ENCODE measurements at places on chromosomes 4 and X.

- DNase-seq: no peak
These were observed 11.8 kb upstream of the NEIL3 start for GRCh38 chr4:177297785-177298391.

DNA sequence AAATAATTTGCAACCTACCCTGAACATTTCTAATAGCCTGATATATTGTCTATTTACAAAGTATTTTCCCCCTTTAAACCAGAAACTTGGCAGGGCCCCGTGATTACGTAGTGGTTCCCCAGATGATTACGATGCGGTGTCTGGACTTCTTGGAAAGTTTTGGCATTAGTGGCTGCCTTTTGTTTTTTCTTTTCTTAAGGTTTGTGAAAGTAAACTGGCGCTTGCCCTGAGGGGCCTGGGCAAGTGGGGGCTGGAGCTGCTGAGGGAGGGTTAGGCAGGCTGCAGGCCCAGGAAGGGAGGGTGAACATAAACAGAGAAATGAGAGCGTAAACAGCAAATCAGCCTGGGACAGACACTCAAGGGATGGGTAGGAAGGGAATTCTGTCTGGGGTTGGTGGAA lies 123.6 kb upstream of the MSX1 start:
- DNase-seq: no peak

- DNase-seq: no peak
These were observed 54.9 kb downstream of the CASK start for GRCh38 chrX:41868392-41868977.

DNA sequence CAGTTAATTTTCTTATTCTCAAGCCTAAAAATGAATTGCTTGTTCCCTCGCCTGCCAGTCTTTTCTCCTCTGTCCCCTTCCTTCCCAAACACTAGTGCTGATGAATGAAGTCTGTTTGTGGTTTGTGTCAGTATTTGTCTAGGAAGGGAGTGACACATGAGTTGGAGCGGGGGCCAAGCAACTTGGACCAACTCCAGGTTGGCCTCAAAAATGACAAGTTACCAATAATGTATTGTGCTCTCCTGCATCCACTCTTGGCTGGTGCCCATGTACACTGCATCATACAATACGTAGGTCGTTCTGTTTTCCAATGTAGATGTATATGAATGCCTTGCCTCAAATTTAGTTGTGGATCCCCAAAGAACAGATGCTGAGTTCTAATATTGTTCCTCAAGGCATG lies 223.0 kb upstream of the GPC4 start:
- no peak for DNase-seq

- no peak for DNase-seq
These were observed at the start of gene USP11 for GRCh38 chrX:47232803-47233332. Gene USP11, plus strand, starts transcription at chrX:47233009. Its CDS starts 35 bp downstream, at chrX:47233044.

- no peak for DNase-seq
These were observed 56.6 kb downstream of the TLL1 start for GRCh38 chr4:165929662-165930061.

DNA sequence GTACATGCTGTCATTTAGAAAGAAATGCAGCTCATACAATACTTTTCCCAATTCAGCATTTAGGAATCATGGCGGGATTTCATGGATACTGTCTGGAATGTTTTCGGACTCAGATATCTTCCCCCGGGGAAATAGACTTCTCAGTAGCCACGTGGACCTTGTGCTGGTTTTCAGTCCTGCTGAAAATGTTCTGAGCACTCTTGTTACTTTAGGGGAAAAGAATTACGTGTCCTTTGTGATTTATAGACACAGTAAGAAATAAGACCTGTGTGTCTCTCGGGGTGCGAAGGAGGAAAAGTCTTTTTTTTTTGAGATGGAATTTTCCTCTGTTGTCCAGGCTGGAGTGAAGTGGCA lies 3.8 kb downstream of the CD99 start:
- no peak for DNase-seq

DNA sequence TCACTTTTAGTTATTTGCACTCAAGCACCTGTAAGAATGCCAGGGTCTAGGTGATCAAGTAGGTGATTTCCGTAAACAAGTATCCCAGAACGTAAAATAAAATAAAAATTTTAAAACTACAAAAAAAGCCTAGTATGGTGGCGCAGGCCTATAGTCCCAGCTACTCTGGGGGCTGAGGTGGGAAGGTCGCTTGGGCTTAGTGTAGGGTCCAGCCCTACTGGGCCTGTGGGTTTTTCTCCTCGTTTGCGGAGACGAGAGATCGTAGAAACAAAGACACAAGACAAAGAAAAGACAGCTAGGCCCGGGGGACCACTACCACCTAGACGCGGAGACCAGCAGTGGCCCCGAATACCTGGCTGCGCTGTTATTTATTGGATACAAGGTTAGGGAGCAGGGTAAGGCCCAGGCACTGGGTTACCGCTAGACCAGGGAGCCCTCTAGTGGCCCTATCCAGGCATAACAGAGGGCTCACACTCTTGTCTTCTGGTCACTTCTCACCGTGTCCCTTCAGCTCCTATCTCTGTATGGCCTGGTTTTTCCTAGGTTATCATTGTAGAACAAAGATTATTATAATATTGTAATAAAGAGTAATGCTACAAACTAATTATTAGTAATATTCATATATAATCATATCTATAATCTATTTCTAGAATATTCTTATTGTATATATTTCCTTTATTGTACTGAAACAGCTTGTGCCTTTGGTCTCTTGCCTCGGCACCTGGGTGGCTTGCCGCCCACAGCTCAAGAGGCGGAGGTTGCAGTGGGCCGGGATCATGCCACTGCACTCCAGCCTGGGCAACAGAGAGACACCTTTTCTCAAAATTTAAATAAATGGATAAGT lies 38.4 kb downstream of the SAGE1 start:
- DNase-seq: peak; percentile 17

- no peak for DNase-seq
These were observed 116.7 kb upstream of the TMEM164 start for GRCh38 chrX:109886122-109886761.

DNA sequence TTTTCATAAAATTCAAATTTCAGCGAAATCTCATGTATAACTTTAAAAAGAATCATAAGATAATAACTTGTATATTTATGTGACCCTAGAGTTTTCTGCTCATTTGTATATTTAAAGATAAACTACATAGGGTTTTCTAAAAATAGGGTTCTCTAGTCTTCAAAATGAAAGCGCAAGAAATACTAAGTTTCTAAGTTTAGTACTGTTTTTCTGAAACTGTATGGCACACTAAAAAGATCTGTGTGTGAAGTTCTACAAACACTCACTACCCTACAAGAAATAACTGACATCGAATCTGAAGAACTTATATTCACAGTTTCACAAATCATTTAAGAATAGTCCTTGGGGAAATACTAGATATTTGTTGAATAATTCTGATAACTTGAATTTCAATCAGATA lies 38.7 kb upstream of the NDST4 start:
- no peak for DNase-seq

DNA sequence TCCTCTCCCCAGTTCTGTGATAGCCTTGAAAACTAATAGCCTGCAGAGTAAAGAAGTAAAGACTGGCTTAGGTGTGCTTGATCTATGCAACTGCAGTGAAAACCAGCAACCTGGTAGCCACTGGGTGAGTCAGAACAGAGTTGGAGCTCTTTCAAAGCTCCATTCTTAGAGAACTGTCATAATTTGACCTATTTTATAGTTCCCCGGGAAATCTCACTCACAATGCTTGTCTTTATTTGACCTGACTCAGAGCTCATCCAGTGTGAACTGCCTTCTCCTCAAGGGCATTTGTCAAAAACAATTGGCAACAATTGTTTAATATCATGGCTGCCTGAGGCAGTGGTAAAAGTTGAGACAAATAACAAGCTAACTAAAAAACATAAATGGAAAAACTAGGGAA lies 213.0 kb upstream of the NHS start:
- no peak for DNase-seq

DNA sequence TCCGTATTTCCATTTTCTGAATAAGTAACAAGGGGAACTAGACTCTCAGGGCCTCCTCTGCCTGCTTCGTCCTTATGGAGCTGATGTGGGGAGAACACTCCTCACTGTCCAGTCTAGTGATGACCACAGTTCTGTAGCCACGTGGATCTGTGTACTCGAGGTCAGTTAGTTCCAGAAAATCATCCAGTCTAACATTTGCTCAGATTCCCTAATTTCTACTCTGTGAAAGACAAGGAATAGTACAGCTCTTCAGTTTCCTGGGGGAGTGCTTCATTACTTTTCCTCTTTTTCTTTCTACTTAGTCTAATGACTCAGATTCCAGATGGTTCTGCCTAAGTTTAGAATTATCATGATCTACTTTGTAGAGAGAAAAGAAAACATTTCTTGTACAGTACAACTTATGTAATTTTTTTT lies 82.6 kb downstream of the SORBS2 start:
- no peak for DNase-seq

DNA sequence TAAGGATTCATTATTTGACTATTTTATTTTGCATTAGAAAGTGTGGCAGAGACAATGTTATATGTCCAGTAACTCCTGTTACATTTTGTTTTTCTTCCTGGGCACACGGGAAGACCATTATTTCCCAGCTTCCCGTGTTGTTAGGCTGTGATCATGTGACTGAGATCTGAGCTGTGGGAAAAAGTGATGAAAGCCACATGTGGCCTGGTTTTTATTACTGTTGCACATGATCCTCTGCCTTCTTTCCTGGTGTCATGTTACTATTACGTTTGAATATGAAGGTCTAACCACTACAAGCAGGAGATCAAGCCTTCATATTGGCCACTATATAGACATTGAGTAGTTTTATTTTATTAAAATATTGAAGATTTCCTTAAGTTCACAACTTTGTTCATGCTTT lies 28.2 kb upstream of the MID1 start:
- DNase-seq: no peak

- no peak for DNase-seq
These were observed 100.1 kb downstream of the RTL5 start for GRCh38 chrX:72031634-72032033.

- no peak for DNase-seq
These were observed 43.8 kb downstream of the GLRA2 start for GRCh38 chrX:14573161-14573560.

- DNase-seq: no peak
These were observed 8.6 kb upstream of the FGF5 start for GRCh38 chr4:80257851-80258250.
